ENCODE measurements at places on chromosomes 4 and X.

- no peak for DNase-seq
These were observed 24.4 kb upstream of the PLAC8 start for GRCh38 chr4:83138946-83139345.

- DNase-seq, result peak; percentile 18
These were observed 9.0 kb downstream of the CTBP1 start for GRCh38 chr4:1239950-1240307.

GRCh38 chr4:157143369-157143768 is 67.4 kb downstream of the GLRB start:
- DNase-seq, result no peak

GRCh38 chr4:70640192-70640591 is 11.6 kb downstream of the ENAM start:
- no peak for DNase-seq

DNA sequence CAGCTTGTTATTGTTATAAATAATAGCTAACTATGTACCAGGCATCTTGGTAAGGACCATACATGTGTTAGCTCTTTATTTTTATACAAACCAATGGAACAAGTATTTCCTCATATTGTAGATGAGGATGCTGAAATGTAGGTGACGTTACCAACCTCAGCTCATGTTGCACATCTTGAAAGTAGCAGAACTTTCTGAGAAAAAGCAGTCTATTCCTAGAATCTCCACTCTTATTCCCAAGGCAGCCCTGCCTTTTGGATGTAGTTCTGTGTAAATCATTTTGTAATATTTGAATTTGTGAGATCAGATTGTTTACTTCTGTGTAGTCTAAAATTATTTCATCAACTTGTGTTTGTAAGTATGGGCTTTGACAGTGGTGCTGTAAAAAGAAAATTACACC is 5.3 kb downstream of the FHDC1 start:
- no peak for DNase-seq

DNA sequence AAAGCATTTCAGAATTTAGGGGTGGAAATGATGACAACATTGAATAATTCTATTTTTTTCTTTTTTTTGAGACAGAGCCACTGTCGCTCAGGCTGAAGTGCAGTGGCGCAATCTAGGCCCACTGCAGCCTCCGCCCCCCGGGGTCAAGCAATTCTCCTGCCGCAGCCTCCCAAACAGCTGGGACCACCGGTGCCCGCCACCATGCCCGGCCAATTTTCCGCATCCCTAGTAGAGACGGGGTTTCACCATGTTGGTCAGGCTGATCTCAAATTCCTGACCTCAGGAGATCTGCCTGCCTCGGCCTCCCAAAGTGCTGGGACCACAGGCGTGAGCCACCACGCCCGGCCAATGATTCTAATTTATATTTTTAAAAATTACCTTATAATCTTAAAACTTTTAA is 7.2 kb downstream of the NBDY start:
- no peak for DNase-seq

- DNase-seq, result no peak
These were observed 307.9 kb upstream of the F9 start for GRCh38 chrX:139222511-139223200.

DNA sequence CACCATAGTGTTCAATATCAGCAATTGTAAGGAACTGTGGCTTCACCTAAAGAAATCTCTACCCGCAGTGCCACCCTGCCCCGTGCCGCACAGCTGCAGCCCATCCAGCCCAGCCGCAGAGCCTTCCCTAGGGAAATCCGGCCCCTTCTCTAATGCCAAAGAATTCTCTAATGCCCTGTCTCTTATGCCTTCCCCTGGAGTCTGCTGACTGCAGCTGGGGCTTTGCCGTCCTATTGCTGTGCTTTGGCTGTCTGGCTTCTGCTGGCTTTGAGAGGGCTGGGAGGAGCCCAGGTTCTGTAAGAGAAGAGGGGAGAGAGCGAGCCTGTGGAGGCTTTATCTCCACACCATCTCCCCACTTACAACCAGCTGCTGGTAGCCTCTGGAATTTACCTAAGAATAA is 85.9 kb upstream of the HELT start:
- DNase-seq, result no peak
